Fibroblast of lung (primary cell): ENCODE measurements at places on chromosomes 2 and 18. TPM values are rescaled to one million over a fixed set of nuclear protein-coding genes. Genes with fewer than 3 reads are reported as not detected.

DNA sequence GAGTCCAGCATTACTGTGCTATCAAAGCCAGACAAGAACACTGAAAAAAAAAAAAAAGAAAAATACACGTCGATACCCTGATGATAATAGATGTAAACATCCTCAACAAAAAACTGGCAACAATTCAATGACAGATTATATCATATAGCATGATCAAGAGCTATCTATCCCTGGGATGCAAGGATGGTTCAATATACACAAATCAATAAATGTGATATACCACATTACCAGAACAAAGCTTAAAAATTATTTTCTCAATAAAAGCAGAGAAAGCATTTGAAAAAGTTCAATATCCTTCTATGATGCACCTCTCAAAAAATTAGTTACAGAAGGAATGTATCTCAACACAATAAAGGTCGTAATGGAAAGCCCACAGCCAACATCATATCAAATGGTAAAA is 332.8 kb upstream of the MMADHC start:
- no peak for DNase-seq

GRCh38 chr2:232104076-232104646 is 142.6 kb downstream of the DIS3L2 start:
- no peak for DNase-seq

The FAM228B gene
- 11.9 and 12.6 TPM in 2 replicates for total RNA-seq

DNA sequence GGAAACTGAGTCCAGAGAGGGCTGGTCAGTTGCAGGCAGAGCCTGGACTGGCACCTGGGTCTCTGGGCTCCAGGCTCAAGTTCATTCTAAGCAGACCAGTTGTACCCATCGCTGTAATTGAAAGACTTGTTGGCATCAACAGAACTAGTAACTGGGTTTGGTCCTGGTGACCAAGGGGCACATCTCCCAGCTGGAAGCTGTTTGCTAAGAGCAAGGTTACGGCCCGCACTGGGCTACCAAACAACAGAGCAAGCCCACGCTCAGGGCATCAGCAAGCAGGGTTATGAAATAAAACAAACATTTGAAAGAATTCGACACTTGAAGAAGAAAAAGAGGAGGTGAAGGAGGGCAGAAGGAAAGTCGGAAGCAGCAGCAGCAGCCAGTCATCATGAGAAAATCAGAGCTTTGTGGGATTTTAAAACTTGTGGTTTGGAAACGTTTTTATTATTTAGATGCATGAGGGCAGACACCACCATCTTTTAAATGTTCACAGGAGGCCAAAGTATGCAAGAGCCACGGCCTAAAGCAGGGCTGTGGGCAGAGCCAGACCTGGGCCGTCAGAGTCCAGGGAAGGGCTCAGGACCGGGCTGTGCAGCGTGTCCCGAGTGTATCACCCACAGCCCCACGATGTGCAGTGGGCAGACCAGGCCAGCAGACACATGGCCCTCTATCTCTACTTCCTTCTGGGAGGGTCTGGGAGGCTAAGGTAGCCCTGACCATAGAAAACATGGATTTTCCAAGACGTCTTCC is 220.3 kb downstream of the BCL2 start:
- DNase-seq = no peak

The IL36RN gene
- total RNA-seq = not detected in 2 replicates

The OBSL1 gene
- 28.7 and 34.4 TPM in 2 replicates for total RNA-seq

DNA sequence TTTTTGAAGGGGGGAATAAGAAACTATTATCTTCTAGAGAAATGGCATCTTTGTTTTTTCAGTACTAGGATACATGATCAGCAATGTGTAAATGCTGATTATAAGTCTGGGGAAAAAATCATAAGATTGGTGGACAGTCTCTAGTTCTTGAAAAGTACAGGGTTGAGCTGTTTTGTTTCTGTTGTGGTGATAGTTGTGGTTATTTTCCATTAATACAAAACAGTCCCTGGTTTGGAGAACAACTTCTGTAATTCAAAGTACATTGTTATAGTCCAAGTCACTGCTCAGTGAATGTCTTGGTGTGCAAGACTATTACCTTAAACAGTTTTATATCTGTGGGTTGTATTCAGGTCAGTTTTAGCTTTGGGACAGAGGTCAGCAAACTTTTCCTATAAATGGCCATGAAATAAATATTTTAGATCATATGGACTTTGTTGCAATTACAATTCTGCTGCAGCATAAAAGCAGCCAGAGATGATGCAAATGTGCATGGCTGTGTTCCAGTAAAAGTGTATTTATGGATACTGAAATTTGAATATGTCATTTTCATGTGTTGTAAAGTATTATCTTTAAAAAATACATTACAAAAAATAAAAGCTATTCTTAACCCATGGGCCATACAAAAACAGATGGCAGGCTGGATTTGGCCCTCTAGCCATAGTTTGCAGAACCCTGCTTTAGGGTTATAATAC is 111.0 kb downstream of the CERS6 start:
- peak; percentile 79 for DNase-seq

The SLC4A3 gene
- 1.3 and 1.5 TPM in 2 replicates for total RNA-seq

The TRIB2 gene
- 31.0 and 38.5 TPM in 2 replicates for total RNA-seq

The LOXHD1 gene
- total RNA-seq = not detected in 2 replicates

The L3MBTL4 gene
- 0.33 and 1.3 TPM in 2 replicates for total RNA-seq

The STEAP3 gene
- total RNA-seq = 9.8 and 13.7 TPM in 2 replicates

DNA sequence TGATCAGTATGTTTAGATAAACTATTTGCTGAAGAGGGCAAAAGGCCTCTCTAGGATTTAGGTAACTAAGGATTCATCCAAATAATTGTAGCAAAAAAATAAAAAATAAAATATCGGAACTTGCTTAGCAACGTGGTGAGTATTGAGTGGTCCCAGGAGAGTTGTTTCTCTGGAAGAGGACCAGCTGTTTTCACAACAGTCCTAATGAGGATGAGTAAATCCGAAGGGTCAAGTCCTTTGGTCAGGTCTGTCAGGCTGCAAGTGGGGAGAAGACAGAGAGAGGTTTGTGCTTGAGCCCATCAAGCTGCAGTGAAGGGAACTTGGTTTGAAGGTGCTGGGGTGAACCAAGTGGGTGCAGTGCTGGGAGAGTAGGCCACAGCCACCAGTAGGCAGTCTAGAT is 539.2 kb downstream of the SLC4A3 start:
- DNase-seq = no peak

GRCh38 chr18:10365021-10365500 is 89.4 kb upstream of the APCDD1 start:
- no peak for DNase-seq

The SPIRE1 gene
- 28.8 and 31.0 TPM in 2 replicates for total RNA-seq

DNA sequence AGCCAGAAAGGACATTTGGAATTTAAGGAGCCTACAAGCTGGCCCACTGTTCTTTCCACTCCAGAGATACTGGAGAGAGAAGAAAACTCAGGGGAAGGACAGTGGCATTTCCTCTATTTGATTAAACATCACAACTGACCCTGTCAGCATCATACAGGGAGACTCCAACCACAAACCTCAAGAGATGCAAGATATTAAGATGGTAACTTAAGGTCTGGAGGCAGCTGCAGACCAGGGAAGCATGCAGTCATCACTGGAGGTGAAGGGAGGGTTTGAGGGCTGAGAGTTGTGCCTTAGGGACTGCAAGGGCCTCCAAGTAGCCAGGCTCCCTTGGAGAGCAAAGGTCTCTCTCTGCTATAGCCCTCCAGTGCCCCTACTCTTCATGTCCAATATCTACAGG is 67.4 kb downstream of the RNF152 start:
- no peak for DNase-seq

DNA sequence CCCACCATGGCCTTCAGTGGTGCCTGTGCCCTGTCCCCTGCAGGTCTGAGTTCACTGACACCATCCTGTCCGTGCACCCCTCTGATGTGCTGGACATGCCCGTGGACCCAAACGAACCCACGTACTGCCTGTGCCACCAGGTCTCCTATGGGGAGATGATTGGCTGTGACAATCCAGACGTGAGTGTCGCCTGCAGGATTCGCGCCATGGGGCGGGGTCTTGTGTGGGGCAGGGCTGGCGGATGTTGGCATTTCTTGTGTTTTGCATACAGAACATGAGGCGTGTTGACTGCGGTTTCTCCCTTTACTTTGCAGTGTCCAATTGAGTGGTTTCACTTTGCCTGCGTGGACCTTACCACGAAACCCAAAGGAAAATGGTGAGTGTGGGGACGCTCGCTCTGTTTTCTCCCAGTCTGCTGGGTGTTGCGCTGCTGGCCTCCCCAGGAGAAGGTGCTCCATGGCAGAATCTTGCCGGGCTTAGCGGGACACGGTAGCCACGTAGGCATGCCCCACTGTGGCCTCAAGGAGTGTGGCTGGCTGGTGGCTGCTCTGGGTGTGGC is 11.5 kb upstream of the D2HGDH start:
- no peak for DNase-seq

The CPO gene
- total RNA-seq = under 0.01 TPM in 1 of 2 replicates, not detected in the other

DNA sequence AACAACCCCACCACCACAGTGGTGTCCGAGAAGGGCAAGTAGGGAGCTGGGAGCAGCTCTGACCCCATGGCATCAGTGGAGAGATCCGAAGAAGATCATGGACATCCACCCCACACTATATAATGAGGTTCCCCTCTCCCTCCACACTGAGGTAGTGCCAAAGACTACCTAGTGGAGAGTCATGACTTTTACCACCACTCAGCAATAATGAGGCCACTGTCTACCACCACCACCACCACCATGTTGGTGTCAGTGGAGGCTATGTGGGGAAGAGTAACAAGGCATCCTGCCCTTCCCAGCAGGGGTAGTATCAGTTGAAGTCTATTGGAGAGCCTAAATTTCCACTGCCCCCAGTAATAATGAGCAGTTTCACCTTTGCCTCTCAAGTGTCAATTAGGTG is 321.7 kb upstream of the ZC3H15 start:
- no peak for DNase-seq

DNA sequence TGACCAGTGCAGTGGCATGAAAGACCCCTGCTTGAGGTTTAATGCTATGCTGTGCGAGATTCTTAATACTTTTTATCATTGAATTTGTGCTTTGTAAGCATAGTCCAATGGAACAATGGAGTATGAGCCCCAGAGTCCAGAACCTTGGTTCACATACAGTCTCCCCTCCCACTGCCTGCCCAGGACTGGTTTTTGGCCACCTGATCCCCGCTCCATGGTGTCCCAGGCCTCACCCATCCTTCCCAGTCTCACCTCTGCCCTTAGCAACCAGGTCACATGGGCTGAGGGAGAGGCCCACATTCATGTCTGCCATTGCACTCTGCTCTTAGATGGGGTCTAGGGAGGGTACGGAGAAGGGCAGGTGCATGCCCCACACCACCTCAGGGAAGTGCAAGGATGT is 6.3 kb downstream of the PDE11A start:
- DNase-seq = no peak

DNA sequence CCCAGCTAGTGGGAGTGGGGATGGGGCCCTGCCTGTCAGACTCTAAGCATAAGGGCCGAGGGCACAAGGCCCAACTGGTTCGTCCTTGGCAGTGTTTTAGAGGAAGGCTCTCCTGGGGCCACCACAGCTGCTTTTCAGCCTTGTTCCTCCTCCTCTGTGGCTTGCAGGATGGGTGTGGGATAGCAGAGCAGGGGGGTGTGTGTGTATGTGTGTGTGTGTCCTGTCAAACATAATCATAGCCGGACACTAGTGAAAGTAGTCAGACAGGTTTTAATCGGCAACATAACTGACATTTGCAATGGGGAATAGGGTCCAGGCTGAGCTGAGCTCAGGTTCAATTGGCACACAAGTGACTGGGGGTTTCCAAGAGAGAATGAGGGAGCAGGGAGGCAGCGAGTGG is 114.2 kb downstream of the SEPTIN10 start:
- DNase-seq = no peak

The SP5 gene
- total RNA-seq = under 0.01 TPM in 1 of 2 replicates, not detected in the other

The TXNL4A gene
- total RNA-seq = 21.1 and 39.5 TPM in 2 replicates

GRCh38 chr18:41034413-41034812 is 920.6 kb upstream of the PIK3C3 start:
- no peak for DNase-seq
